Activated T-cell treated with anti-CD3 and anti-CD28 coated beads, Interleukin-2, amount 50 U/mL, for 72 hours (primary cell): ENCODE measurements at places on chromosomes 5 and 9. TPM values are rescaled to one million over a fixed set of nuclear protein-coding genes. Genes with fewer than 3 reads are reported as not detected.

The OTULINL gene
- 18.8 TPM for total RNA-seq

The TAF11L5 gene
- not detected for total RNA-seq

The ACOT12 gene
- not detected for total RNA-seq

The C5orf52 gene
- total RNA-seq = not detected

The SVEP1 gene
- total RNA-seq = not detected

The RNF183 gene
- total RNA-seq = 0.69 TPM

The PTGDS gene
- total RNA-seq = not detected

The SLC27A6 gene
- not detected for total RNA-seq

The PLAC8L1 gene
- total RNA-seq = 0.42 TPM

The CRB2 gene
- total RNA-seq = not detected

The CAPSL gene
- total RNA-seq = 1.3 TPM

The OR1Q1 gene
- total RNA-seq = not detected

The PPP3R2 gene
- total RNA-seq = not detected

The PPP2R2B gene
- 0.70 TPM for total RNA-seq

The NTRK2 gene
- 0.41 TPM for total RNA-seq

The PDZD2 gene
- total RNA-seq = not detected

The PELO gene
- total RNA-seq = 17.5 TPM

The NPR2 gene
- 11.5 TPM for total RNA-seq

The ITK gene
- total RNA-seq = 289 TPM

The PNPLA7 gene
- 8.2 TPM for total RNA-seq

The LVRN gene
- total RNA-seq = 0.07 TPM

The KCNIP1 gene
- total RNA-seq = not detected

The EQTN gene
- total RNA-seq = not detected

The ARID3C gene
- 0.29 TPM for total RNA-seq

The RAPGEF6 gene
- 36.5 TPM for total RNA-seq

The SLC34A1 gene
- total RNA-seq = 0.19 TPM

The C9orf153 gene
- not detected for total RNA-seq

The CATSPER3 gene
- 0.79 TPM for total RNA-seq

The CTXN3 gene
- not detected for total RNA-seq

The ACER2 gene
- total RNA-seq = 2.4 TPM

The GLDC gene
- 5.2 TPM for total RNA-seq

The SHLD3 gene
- 2.7 TPM for total RNA-seq

The PFN3 gene
- not detected for total RNA-seq

The C7 gene
- not detected for total RNA-seq

The PCDHB3 gene
- not detected for total RNA-seq

The MELK gene
- total RNA-seq = 51.4 TPM

The LCN1 gene
- total RNA-seq = not detected

The KCNV2 gene
- not detected for total RNA-seq

The HRCT1 gene
- total RNA-seq = not detected

The SPATA6L gene
- 0.90 TPM for total RNA-seq
